ENCODE measurements at places on chromosomes 7 and 10.

DNA sequence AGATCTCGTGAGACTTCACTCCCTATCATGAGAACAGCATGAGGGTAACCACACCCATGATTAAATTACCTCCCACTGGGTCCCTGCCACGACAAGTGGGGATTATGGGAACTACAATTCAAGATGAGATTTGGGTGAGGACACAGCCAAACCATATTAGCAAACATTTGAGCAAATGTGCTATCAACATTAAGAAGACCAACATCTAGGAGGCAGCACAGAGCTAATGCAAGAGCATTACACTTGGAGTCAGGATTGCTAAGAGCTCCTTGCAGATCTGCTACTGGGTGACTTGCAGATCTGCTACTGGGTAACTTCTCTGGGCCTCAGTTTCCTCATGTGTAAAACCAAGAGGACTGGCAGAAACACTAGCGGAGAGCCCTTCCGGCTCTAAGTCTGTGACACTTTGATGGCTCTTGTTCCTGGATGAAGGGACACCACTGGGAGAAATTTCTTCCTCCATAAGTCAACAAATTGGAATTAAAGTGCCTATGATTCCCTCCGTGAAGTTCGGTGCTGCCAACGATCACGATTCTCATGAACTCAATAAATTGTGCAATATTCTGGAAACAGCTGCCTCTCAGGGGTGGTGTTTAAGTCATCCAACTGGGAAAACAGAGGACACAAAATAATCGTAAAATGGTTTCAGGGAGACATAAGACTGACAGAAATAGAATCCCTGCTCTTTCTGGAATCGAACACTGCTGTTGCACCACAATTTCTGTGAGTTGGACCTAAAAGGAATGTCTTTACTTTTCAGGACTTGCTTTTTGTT lies 115.8 kb upstream of the ITGB1 start:
- no peak for DNase-seq

DNA sequence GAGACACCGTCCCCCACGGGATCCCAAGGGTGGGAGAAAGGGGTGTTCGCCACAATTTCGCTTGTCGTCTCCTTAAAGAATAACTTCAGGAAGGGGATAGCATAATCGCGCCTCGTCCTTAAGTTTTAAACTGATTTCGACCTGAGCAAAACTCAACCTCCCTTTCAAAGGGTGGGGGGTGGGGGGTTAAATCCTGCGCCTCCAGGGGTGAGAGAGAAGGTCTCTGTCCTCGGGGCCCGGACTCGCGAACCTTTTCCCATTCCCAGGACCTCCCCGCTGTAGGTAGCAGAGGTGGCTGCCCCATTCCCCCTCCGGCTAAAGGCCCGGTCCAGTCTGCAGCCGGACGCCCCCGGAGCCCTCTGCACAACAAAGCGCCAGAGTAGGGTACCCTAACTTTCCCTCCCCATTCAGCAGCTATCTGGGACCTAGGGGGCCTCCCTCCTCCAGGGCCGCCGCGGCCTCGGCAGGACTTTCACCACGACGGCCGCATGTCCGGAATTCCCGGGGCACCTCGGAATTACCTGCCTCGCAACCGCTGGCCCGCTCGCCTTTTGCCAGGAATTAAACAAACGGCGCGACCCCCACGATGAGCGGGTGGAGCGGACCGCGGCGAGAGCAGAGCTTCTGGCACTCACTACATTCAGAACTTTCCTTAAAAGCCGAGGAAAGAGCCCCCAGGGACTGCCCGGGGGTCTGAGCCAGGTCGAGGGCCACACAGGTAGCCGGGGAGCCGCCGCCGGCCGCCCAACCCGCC lies 1.7 kb downstream of the CDK6 start:
- DNase-seq: no peak

DNA sequence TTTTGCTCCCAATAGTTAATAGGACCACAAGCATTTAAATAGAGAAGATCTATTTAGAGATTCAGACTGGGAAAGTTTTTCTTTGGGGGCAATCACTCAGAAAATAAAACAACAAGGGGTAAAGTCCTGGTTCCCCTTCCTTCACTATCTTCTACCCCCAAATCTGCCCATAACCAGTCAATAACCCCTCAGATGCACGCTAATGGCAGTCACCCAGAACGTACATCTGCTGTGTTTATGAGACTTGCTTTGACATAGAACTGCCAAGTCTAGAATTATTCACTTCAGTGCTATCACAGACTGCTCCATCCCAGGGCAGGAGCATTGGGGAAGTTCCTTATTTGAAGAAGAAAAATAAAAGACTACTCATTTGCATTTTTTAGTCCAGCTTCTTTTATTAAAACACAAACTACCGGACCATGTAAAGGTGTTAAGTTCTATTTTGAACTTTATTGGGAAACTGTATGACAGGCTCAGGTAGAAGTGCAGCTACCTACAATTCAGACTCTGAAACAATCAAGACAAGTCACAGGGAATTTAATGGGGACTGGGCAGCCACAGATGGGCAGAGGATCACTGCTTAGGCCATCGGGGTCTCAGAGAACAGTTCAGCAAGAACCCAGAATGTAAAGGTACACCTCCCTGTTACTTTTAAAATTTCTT lies 38.4 kb downstream of the ANK3 start:
- no peak for DNase-seq

GRCh38 chr10:29535012-29535777 lies 99.6 kb downstream of the SVIL start:
- no peak for DNase-seq

- no peak for DNase-seq
Observed at GRCh38 chr7:2409745-2410414, 6.5 kb downstream of the CHST12 start.

GRCh38 chr7:30612658-30613265 lies 18.1 kb downstream of the GARS1 start:
- DNase-seq: no peak

DNA sequence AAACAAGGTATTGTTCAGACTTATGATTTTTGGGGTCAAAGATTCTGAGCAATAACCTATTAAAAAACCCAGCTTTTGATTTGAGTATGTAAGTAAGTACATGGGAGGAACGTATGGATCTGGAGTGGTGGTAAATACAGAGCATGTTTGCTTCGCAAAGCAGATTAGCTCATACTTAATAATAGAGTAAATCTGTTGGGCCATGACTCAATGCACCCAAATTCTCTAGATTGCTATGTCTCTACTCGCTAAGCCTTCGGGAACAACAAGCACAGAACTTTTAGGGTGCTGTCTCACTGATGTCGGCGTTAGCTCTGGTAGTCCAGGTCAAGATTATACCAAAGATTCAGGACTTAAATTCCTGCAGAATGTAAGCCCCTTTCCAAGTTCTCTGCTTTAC lies 807 bp upstream of the MINPP1 start:
- no peak for DNase-seq

DNA sequence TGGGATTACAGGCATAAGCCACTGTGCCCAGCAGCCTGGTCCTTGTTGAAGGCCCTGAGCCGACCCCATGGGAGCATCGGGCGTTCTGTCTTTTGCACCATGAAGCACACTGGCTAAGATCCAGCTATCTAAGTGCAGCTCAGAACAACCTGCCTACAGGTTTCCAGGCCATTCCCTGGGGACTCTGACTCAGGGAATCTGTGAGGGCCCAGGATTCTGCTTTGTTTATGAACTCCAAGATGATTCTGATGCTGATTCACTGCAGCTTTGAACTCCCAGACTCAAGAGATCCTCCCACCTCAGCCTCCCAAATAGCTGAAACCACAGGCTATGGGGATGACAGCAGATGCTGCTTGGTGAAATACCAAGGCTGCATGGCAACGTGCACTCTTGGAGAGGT lies 30.2 kb downstream of the NPTX2 start:
- DNase-seq: no peak

- DNase-seq: no peak
Observed at GRCh38 chr7:37289781-37290180, 158.9 kb downstream of the ELMO1 start.
